ENCODE measurements at places on chromosomes 12 and 14.
A peak's percentile ranks its signal among the peaks of the same experiment; 100 is the strongest.

- no peak for DNase-seq
Observed at GRCh38 chr12:25637752-25638151, 84.7 kb upstream of the LMNTD1 start.

- DNase-seq = no peak
Observed at GRCh38 chr12:50110762-50111351, 1.2 kb upstream of the COX14 start.

- DNase-seq = no peak
Observed at GRCh38 chr12:89892436-89892835, 183.8 kb upstream of the ATP2B1 start.

DNA sequence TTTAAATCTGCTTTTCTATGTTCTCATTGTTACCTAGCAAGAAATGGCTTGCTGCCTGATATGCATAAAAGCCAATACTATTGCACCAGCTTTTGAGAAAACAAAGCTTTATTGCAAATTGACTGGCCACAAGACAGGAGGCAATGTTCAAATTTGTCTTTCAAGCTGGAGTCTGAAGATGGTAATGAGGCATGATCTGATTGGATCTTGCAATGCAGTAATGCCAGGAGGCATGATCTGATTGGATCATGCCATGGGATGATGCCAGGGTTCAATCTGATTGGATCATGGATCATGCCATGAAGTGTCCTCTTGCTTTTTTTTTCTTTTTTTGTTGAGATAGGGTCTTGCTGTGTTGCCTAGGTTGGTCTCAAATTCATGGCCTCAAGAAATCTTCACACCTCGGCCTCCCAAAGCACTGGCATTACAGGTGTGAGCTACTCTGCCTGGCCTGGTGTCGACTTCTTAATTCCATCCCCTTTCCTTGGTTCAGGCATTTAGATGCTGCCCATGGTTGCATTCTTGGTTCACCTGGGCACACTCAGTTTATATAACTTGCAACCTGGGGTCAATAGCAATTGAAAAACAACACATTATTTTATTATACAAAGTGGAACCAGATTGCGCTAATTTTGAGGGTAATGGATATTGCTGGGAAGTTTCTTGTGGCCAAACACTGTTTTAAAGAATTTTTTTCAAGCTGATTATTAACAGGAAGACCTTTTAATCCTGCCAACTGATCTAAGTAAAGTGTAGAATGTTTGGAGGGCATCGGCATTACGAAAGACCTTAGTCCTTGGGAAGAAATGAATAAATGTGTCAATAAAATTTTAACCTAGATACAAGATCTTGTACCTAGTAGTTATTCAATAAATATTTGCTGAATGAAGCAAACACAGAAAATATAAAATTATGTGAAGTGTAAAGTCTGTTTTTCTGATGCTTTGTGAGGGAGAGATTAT, 38.8 kb downstream of the HSD17B6 start:
- DNase-seq = peak; percentile 36

DNA sequence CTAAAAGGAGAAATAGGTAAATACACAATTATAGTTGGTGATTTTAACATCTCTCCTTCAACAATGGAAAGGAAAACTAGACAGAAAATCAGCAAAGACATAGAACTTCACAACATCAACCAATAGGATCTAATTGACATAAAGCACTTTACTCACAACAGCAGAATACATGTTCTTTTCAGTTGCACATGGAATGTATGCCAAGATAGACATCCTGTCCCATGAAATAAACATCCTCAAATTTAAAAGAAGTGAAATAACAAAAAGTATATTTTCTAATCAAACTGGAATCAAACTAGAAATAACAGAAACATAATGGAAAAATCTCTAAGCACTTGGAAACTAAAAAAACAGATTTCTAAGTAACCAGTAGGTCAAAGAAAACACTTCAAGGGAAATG, 296.2 kb upstream of the RGS6 start:
- no peak for DNase-seq

DNA sequence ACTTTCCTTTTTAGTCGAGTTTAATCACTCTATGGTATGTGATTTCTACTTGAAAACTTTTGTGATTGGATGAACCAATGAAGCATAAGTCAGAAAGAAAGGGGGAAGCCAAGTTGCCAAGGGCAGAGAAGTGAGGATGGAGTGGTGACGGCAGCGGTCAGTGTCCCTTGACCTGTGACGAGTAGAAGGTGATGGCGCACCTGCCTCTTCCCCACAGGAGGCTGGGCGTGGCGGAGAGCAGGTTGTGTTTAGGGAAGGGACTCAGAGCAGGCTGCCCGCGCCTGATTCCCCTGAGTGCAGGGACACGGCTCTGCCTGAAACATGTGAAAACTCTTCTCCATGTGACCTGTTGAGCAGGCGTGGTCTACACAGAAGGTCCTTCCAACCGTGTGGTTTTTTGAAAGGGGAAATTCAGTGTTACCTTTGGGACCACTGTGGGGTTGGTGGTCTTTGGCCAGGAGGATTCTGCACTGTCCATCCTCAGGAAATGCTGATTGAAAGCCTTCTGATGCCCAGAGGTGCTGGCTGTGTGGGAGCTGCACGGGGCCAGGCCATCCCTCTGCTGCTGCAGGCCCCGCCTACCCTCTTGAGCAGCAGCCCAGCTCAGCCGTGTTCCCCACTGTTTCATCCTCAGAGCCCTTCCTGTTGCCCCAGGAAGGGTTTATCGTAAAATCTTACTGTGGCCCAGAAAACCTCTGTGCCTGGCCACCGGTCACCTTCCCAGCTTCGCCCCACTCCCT, 23.5 kb upstream of the AMN start:
- DNase-seq = no peak

- DNase-seq = no peak
Observed at GRCh38 chr12:10289005-10289754, 18.5 kb upstream of the KLRD1 start.

DNA sequence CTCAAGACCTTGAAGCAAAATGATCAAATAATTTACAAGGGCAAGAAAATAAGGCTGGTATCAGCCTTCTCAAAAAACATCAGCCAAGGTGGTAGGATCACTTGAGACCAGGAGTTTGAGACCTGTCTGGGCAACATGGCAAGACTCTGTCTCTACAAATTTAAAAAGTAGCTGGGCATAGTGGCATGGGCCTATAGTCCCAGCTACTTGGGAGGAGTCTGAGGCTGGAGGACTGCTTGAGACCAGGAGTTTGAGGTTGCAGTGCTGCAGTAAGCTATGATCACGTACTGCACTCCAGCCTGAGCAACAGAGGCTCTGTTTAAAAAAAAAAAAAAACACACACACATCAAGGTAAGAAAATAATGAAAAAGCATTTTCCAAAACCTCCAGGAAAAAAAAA, 22.1 kb downstream of the SEC23A start:
- no peak for DNase-seq

- DNase-seq = peak; percentile 62
Observed at GRCh38 chr12:75457191-75457590, 23.4 kb upstream of the GLIPR1 start.

- DNase-seq = no peak
Observed at GRCh38 chr12:68981516-68981915, 48.5 kb upstream of the CPM start.

DNA sequence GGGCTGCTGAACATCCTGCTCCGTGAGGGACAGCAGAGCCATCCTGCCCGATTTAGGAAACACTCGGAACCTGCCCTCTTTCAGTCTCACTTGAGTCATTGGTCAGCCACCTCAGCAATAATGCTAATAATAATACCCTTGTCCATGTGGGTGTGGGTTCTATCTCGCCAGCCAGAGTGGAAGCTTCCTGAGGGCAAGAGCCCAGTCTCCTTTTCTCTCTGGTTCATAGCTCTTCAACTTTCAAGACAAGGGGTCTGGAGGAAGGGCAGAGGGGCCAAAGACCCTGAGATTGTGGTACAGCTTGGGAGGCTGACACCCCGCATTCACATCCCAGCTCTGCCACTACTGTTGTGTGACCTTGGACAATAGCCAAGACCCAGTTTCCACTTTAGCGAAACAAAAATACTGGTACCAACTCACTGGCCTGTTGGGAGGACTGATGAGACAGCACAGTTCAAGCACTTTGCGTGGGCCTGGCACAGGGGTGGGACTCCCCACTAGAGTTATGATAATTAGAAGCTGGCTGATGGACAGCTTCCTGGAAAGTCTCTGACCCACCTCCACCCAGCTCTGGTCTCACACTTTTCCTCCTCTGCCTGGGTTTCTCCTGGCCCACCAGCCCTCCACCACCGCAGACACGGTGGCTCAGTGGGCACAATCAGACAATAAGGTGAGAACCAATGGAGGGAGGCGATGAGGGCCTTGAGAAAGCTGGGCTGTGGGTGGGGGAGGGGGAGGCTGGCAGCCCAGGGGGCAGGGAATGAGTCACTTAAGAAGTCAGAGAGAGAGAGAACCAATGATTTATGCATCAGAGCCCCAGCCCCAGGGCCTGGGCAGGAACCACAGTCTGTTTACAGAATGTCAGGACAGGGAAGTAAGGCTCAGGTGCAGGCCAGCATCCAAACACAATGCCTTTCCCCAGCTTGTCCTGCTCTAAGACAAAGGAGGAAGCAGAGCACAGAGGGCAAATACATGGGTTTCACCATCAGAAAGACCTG, 9.6 kb downstream of the FAIM2 start:
- DNase-seq = no peak

GRCh38 chr12:69331519-69331908, 16.7 kb upstream of the LYZ start:
- DNase-seq = no peak

GRCh38 chr14:96741151-96741977, 55.8 kb upstream of the VRK1 start:
- DNase-seq = peak; percentile 17

DNA sequence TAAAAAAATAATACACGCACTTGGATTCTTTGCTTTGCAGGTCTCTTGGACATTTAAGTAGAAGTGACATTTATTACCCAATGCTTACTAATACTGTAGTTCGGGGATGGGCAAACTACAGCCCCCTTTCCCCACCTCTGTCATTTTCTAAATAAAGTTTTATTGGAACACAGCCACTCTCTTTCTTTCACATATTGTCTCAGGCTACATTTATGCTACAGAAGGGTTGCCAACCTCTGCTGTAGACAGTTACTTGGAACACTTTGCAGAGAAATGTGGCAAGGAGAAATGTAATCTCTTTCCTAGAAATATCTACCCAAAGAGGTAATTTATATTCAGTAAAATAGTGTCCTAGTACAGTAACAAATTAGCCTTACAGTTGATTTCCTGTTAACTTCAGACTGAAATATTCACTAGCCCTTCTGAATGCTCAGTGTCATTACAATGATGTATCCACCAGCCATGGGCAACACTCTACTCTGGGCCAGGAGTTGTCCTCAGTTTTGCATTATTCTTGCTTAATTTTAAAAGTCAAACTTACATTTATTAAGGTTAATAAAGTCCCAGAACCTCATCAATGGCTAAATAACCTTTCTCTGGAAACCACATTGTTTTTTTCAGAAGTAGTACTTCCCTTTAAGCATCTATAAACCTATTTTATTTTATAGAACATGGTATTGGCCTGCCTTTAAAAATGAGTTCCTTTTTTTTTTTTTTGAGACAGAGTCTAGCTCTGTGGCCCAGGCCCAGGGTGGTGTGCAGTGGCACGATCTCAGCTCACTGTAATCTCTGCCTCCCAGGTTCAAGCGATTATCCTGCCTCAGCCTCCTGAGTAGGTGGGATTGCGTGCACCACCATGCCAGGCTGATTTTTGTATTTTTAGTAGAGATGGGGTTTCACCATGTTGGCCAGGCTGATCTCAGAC, 269.6 kb upstream of the AMIGO2 start:
- DNase-seq = no peak

DNA sequence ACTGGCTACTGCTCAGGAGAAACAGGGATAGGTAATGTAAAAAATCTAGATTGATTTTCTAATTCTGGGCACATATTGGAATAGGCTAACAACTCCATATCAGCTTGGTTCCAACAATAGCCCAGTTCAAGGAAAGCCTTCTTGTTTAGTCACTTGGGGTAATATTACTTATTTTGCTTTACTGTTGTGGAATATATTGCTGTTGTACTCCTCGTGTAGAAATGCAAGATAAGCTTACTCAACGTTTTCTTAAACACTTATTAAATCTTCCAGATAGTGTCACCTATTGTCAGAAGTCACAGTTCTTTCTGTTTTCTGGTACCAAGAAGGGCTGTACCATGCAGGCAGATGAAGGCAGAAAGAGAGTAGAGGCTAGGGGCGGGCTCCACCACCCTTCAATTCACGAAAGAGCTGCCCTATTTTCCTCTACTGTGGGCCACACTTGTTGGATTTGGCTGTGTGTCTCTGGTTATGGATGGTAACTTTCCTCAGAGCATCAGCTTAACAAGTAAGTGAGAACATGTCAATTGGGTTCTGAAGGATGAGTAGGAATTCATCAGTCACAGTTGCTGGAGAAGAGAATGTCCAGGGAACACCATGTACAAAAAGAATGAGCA, 38.0 kb downstream of the CLMN start:
- no peak for DNase-seq

DNA sequence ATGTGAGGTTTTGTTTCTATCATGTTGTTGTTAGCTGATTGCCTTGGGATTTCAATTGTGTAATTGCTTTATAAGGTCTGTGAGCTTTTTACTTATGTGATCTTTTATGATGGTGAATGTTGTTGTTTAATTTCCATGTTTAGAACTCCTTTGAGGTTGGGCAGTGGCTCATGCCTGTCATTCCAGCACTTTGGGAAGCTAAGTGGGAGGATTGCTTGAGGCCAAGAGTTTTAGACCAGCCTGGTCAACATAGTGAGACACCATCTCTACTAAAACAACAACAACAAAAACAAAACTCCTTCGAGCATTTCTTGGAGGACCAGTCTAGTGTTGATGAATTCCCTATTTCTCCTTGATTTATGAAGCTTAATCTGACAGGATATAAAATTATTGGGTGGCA, 102.1 kb upstream of the PMCH start:
- no peak for DNase-seq

DNA sequence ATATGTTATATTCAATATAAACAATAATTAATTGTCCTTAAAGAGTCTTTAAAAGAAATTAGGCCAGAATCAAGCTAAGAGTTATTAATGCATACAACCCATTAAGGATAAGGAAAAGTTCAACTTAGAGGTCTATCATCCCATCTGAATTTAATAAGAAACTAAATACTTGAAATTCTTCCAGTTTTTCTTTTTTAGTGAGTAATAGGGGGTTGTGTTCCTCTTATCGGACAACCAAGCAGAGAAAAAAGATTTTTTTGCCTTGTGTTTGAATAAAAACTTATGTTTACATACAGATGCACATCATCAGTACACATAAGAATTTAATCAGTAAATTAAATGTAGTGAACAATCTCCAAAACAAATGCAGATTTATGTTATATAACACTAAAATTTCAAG, 32.5 kb downstream of the PAWR start:
- DNase-seq = no peak

- DNase-seq = no peak
Observed at GRCh38 chr14:63725786-63726460, 1.9 kb downstream of the SGPP1 start.

DNA sequence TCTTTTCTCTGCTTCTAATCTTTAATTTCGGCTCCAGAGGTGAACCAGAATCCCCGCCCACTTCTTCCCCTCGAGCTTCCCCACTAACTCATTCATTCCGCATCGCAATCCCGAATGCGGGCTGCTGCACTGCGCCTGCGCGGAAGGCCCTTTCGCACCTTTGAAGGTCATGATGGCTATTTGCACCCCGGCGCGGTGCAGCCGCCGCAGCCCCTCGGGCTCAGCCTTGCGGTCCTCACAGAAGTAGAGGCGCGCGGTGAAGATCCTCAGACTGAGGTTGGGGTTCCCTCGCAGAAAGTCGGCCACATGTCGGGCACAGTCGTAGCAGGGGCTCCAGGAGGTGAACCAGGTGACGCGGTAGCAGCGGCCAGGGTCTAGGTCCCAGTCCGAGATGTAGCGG, 7.6 kb downstream of the AICDA start:
- DNase-seq = no peak
